Right renal cortex interstitium (tissue), 3 donors: ENCODE measurements at places on chromosomes 6 and 20. TPM values are rescaled to one million over a fixed set of nuclear protein-coding genes. Genes with fewer than 3 reads are reported as not detected.

The SLC26A8 gene
- polyA plus RNA-seq, result 0.67 TPM

The CDK5RAP1 gene
- polyA plus RNA-seq, result 37.9 TPM

The HIVEP1 gene
- 21.0 TPM for polyA plus RNA-seq

The PPP1R11 gene
- polyA plus RNA-seq, result 65.9 TPM

DNA sequence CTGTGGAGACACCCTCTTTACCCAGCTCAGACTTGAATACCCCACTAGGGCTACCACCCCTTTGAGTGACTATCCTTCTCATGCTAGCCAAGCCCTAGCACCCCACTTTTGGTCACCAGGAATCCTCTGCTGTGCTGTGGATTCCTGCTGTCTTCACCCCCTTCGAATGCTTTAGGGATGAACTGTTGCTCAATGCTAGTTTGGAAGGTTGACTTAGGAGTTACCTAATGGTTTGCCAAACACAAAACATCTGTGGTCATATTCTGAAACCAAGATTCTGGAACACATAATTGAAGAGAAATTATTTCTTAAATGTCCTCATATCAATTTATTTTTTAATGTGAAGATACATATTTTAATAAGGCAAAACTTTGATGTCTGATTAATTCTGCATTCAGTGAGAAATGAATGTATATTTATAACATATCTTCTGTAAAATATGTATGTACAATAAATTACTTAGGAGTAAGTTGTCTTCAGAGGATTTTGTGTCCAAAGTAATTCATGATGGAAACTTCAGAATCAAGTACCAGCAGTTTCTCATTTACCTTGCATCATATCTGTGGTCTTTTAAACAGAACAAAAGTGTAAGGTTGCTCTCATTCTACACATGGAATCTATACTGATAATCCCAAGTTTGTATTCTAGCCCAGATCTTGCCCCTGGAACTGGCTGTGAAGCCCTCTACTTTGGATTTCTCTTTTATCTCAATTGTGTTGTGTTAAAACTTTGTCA lies 46.9 kb downstream of the TMEM200A start:
- no peak for DNase-seq

DNA sequence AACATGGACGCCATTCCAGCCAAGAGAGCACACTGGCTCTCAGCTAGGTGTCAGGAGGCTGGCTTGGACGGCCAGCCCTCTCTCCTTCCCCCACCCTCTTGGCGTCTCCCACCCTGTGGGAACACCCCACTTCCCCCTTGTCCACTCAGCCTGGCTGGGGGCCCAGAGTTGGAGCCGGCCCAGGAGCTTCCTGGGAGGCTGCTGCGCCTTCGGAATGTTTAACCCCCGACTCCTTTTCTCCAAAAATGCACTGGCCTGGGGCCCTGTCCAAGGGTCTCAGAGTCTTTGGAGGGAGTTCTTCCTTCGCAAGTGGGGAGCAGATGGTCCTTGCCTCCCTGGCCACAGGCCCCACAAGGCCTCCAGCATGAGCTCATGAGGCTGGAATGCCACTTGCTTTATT lies 4.1 kb downstream of the ADAM33 start:
- no peak for DNase-seq

DNA sequence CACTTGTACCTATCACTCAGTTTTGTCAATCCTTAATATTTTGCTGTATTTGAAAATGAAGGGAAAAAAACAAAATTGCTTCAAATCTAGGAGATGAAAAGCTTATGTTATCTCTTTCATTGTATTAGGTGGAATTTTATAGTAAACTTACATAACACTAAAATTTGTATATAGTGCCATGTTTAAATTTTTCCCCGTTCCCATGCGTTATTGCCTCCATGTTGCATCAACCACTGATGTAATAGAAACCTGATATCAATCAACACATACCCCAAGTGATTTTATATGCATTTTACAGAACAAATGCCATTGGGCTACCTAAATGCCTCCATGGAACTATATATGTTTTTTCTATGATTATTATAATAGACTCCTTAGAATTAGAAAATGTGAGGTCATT lies 14.8 kb upstream of the TREM2 start:
- DNase-seq, result no peak

GRCh38 chr6:166999884-167000253 lies 672 bp downstream of the CEP43 start:
- no peak for DNase-seq
